Fibroblast of skin of left biceps (primary cell): ENCODE measurements at places on chromosomes 2 and 18.

GRCh38 chr2:19749507-19749836 is 152.3 kb downstream of the TTC32 start:
- DNase-seq: no peak

DNA sequence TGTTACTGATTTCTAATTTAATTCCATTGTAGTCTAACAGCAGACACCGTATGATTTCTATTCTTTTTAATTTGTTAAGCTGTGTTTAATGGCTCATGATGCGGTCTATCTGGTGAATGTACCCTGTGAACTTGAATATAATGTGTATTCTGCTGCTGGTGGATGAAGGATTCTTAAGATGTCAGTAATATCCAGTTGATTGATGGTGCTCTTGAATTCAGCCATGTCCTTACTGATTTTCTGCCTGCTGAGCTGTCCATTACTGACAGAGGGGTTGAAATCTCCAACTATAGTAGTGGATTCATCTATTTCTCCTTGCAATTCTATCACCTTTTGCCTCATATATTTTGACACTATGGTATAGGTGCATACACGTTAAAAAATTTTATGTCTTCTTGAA is 373.3 kb upstream of the RAB12 start:
- no peak for DNase-seq

GRCh38 chr2:152657043-152657442 is 60.2 kb downstream of the PRPF40A start:
- DNase-seq: no peak

- no peak for DNase-seq
Observed at GRCh38 chr18:34880403-34880802, 160.8 kb upstream of the MAPRE2 start.

- DNase-seq: peak; percentile 96
Observed at GRCh38 chr18:475202-476031, 25.1 kb downstream of the COLEC12 start.

DNA sequence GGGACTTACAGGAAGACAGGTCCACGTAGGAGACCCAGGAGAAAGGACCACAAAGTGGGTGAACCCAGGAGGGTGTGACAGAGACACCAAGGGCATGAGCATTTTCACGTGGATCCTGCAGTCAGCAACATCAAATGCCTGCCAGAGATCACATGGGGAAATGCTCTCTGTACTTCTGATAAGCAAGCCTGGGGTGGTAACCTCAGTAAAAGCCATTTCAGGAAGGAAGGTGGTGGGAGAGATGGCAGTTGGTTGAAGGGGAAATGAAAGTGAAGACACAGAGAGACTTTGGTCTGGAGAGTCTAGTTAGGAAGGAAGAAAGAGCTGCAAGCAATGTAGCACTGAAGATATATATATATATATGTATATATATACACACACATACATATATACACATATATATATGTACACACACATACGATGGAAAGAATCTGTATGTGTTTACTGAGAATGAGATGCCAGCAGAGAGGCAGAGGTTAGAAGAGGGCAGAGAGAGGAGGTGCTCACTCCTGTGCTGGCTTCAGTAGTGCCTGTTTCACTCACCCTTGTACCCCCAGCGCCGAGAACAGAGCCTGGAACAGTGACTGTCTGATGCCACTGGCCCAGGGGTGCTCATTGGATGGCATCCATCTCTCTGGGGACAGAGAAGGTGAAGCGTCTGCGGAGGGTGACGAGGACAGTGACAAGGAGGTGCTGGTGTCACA is 314.9 kb downstream of the AFF3 start:
- no peak for DNase-seq

DNA sequence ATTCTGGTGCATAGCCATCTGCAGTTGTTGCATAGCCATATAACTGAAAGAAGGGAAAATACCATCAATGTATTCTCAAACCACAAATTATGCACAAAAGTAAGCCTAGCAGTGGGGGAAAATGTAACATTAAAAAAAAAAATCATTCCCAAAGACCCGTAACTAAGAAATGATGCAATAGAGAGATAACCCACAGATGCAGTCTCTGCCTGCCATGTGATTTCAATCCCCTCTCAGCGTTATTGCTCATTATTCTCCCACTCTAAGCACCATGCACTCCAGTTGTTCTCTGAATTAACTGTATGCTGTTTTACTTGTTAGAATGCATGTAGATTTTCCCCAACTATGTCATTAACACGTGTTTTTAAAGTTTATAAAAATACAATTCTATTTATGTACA is 14.1 kb downstream of the DSC1 start:
- no peak for DNase-seq

GRCh38 chr2:120990451-120990871 is 254.8 kb downstream of the GLI2 start:
- no peak for DNase-seq

- DNase-seq: no peak
Observed at GRCh38 chr2:232874677-232875223, 4.7 kb downstream of the SNORC start.

DNA sequence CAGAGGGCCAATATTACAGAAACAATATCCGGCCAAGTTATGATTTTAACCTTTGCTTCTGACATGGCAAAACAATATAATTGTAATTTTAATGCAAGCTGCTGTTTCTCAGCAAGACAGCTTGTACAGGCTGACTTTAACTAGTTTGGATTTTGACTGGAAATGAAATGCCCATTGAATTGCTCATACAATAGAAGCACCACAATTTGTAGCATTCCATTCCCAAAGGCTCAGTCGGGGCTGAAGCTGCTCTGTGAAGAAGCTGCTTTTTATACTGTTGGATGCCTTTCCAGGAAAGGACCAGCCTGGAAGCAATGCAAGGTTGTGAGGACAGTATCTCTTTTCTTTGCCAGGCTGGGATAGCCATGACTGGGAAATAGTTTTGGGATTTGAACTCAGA is 677.0 kb upstream of the FANCL start:
- peak; percentile 63 for DNase-seq

GRCh38 chr2:132659331-132659730 is 10.7 kb downstream of the LYPD1 start:
- DNase-seq: no peak

- no peak for DNase-seq
Observed at GRCh38 chr2:181268174-181268867, 188.9 kb upstream of the ITGA4 start.

DNA sequence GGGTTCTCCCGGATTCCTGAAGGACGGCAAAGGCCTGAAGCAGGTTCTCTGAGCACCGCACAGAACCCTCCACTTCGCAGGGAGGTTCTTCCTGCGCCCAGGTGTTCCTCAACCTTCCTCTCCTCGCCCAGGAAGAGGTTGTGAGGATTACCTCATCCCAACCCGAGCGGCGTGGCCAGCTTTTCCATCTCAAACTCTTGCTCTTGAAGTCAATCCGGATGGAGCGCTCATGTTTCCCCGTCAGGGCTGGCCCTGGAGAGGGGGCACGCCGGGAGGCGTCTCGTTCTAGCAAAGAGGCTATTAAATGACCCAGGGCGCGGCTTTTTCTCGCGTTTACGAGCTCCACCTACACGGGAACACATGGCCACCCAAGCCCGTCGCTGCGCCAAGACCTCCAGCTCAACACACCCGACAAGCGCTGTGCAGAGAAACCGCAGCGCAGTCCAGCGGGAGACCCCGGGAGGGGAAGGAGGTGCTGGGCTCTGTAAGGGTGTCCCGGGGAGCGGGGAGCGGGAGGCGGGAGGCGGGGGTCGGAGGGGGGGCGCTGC is 540 bp upstream of the RAB10 start:
- DNase-seq: peak; percentile 47

DNA sequence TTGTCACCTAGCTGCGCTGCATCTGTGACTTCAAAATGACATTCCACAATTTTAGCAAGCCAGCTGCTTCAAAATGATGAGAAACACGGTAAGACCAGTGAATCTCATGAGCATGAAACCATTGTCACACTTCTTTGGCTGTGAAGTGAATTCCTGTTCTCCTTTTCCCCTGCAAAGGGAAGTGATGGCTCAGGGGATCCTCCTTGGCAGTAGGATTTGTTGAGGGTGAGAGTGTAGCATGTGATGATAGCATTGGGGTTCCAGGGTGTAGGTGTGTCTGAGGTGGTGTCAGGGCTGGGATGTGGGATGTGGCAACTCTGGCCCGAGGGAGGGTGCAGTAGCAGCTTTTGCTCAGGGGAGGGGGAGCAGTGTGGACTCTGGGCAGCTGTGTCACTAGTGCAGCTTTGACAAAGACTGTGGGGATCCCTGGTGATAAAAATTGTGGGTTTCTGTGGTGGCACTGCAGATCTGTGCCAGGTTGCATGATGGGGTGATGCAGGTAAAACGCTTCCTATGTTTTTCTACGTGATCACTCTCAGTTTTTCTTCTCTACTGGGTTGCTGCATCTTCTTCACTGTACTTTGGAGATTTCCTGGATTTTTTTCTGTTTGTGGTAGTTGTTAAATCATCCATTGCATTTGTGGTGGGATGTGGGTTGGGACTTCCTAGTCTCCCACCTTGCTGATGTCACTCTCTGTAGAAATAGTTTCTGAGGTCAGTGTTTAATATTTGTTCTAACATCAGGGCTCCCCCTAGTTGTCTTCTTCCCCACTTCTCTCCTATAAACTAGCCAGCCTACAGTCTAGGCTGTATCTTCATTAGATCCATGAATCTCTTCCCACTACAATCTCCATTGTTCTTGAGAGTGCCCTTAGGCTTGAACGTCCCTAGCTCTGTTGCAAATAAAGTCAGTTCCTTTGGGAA is 107.0 kb downstream of the ACTR3 start:
- no peak for DNase-seq

- peak; percentile 70 for DNase-seq
Observed at GRCh38 chr18:40375837-40376236, 1579.2 kb upstream of the PIK3C3 start.

- DNase-seq: no peak
Observed at GRCh38 chr2:236551471-236552211, 18.0 kb upstream of the ACKR3 start.

- no peak for DNase-seq
Observed at GRCh38 chr2:18441583-18441982, 118.9 kb downstream of the RDH14 start.

DNA sequence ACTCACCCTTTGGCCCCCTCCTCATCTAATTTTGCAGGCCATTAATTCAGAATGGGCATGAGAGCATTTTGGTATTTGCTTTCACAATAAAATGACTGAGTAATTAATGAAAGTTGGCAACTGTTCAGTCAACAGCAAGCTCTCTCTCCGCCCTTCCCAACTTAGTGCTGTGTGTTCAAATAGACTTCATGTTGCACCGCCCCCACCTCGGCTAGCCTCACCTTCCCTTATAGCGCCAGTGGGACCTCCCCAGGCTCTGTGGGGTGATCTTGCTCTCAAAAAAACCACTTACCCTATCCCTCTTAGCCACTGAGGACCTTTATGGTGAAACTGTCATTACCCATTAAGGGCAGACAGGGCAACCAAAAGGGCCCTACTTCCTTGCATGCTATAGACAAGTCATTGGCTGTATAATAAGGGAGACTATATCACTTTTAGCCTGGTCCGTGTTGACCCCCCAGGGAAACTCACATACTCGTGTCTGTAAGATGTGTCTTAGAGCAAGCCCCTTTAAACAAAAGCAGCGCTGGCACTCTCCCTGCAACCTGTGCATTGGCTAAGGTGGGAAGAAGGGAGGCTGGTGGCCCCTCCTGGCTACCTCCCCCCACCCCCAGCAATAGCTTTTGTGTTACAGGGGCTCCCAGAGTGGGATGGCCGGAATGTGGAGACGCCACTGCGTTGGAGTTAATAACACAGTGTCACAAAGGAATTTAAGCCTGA is 15.2 kb downstream of the EN1 start:
- no peak for DNase-seq

GRCh38 chr2:200677721-200678532 is 92.1 kb downstream of the AOX1 start:
- DNase-seq: no peak

GRCh38 chr2:79860228-79861058 is 347.6 kb downstream of the CTNNA2 start:
- no peak for DNase-seq

- no peak for DNase-seq
Observed at GRCh38 chr2:41716497-41716896, 331.3 kb upstream of the PKDCC start.

GRCh38 chr2:54915101-54915500 is 135.2 kb downstream of the RTN4 start:
- DNase-seq: no peak

- DNase-seq: no peak
Observed at GRCh38 chr18:25935356-25935755, 155.1 kb downstream of the SS18 start.

- no peak for DNase-seq
Observed at GRCh38 chr2:181456660-181457120, 496 bp upstream of the ITGA4 start.

- no peak for DNase-seq
Observed at GRCh38 chr2:17311106-17311619, 207.1 kb downstream of the RAD51AP2 start.

DNA sequence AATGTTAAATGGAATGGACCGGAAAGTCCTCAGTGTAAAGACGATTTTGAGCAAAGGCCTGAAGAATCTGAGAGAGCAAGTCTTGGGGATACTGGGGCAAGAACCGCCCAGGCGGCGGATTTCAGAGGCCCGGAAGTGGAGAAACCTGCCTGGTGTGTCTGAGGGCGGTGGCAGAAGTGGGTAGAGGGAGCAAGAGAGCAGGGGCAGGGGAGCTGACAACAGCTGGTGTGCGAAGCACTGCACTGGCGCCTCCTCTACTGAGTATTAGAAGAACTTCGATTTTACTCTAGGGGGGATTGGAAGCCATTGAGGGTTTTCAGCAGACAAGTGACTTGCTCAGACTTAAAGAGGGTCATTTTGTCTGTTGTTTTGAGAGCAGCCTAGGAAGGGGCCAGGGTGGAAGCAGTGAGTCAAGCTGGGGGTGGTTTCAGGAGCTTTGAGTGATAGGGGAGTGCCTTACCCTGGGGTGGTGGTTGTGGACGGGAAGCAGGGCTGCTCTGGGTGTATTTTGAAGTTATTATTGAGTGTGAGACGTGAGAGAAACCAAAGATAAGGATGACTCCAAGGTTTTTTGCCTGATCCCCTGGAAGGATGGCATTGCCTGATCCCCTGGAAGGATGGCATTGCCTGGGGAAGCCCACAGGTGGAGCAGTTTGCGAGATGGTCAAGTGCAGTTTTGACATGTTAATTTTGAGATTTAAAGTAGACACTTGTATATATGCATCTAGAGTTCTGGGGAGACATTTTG is 52.5 kb downstream of the ZNF236 start:
- no peak for DNase-seq

- DNase-seq: no peak
Observed at GRCh38 chr2:25056098-25056821, 14.4 kb downstream of the EFR3B start.
